ENCODE measurements at places on chromosomes 16 and 17. TPM values are rescaled to one million over a fixed set of nuclear protein-coding genes. Genes with fewer than 3 reads are reported as not detected.

The ADAD2 gene
- total RNA-seq, result not detected

The KCNJ2 gene
- 1.0 TPM for total RNA-seq

The CLEC19A gene
- total RNA-seq, result not detected

The CPNE2 gene
- 13.2 TPM for total RNA-seq

The HAGHL gene
- 14.0 TPM for total RNA-seq

The CHD9NB gene
- under 0.01 TPM for total RNA-seq

The DRC3 gene
- 0.59 TPM for total RNA-seq

The CES4A gene
- total RNA-seq, result 0.45 TPM
